ENCODE measurements at places on chromosomes 2 and 18.
A peak's percentile ranks its signal among the peaks of the same experiment; 100 is the strongest.

DNA sequence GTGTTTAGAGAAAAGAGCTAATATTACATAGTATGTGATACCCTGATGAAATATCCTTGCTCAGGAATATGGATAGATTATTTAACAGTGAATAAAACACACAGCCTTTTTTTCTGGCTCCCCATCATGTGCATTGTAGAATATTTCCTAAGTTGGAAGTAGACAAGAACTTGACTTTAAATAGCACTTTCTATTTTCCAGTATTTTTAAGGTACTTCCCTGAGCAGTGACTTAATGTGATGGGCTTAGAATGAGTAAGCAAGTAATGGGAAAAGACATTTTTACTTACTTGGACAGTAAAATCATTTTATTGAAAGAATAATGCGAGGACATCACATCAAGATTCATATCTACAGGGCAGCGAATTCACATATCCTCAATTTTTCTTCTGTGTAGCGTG is 176.7 kb upstream of the SLC8A1 start:
- no peak for DNase-seq

GRCh38 chr2:121282800-121283385 is 2.1 kb downstream of the TFCP2L1 start:
- DNase-seq, result no peak

- DNase-seq, result no peak
Observed at GRCh38 chr2:68907920-68908253, 36.7 kb upstream of the BMP10 start.

DNA sequence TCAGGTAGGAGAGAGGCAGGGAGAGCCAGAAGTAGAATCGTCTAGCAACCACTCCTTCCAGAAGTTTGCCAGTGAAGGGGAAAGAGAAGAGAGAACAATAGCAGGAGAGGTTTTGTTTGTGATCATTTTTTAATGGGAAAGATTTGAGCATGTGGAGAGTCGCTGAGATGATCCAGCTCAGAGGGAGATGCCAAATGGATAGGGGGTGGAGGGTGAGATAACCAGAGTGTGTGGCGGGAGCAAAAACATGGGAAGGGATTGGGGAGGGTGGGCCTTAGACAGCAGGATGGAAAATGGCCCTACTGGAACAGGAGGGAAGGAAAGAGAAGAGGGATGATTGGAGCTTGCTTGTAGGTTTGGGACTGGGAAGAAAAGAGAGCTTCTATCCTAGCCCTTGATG is 269.8 kb downstream of the GLI2 start:
- no peak for DNase-seq

- no peak for DNase-seq
Observed at GRCh38 chr2:57049273-57049672, 865.5 kb downstream of the CCDC85A start.

GRCh38 chr2:190425883-190426658 is 17.9 kb downstream of the MFSD6 start:
- DNase-seq, result no peak

DNA sequence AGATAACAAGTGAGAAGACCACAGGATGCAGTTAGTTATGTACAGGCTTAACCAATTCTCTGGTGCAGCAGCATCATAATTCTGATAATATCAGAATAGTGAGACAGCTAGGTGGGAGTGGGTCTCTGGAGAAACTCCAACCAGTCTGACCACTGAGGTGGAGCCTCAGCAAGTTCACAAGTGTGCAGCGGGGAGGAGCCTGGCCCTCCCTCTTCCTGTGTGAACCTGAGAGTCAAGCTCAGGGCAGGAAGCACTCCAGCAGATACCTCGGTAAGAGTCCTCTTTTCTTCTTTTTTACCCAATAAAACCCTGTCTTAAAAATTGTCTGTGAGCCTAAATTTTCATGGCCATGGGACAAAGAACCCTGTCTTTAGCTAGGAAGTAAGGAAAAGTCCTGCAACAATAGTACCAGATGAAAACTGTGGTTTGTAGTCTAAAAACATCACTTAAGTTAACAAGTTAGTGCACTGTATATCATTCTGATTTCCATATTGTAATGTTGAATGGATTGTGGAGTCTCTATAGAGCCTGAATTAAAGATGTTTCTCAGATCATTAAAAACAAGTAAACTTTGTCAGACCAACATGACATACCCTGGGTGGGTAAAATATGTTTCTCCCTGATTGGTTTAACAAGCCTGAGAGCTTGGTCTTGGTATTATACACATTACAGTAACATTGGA is 370.8 kb downstream of the TMEM182 start:
- no peak for DNase-seq

- DNase-seq, result no peak
Observed at GRCh38 chr2:182504903-182505302, 78.1 kb upstream of the PDE1A start.

DNA sequence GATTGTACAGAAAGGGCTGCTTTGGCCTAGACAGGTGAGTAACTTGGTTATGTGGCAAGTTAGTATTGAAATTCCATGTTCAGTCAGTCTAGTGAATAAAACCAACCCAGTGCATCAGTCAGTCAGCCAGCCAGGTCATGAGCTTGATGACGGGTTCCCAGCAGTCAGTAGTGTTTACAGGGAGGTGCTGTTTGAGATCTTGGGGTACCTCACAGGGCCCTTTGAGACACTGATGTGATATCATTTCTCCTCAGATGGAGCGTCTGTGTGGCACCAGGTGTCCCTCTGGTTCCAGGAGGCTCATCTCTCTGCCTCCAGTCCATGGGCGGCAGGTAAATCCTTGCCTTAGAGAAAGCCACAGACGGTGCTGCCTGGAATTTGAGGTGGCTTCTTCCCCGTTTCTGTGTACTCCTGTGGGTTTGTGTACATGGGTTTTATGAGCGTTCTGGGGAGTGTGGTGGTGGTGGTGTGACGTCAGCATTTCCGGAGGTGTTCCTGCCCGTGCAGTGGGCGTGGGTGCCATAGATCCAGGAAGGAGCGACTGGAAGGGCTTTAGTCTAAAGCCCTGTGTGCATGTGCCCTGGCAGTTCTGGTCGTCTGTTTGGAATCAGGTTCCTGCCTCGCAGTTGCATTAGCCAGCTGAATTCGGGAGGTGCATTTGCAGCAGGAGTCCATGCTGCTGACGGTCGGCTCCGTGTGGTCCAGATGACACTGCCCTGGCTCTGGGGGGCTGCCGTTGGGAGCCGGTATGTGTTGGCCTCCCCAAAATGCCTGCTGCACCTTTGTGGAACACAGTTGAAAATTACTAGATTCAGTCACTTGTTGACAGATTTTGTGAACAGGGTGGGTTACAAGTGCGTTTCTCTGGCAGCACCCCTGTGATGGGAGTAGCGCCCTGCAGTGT is 2.1 kb downstream of the CTDP1 start:
- DNase-seq, result peak; percentile 56

- DNase-seq, result no peak
Observed at GRCh38 chr2:154386186-154386585, 312.3 kb upstream of the KCNJ3 start.

GRCh38 chr2:137672989-137673552 is 291.2 kb upstream of the HNMT start:
- no peak for DNase-seq

- no peak for DNase-seq
Observed at GRCh38 chr18:62723666-62724281, 8.4 kb downstream of the PHLPP1 start.

GRCh38 chr18:76699923-76700322 is 122.4 kb upstream of the ZNF236 start:
- DNase-seq, result no peak

GRCh38 chr2:189879716-189880081 is 95.4 kb downstream of the PMS1 start:
- DNase-seq, result no peak

DNA sequence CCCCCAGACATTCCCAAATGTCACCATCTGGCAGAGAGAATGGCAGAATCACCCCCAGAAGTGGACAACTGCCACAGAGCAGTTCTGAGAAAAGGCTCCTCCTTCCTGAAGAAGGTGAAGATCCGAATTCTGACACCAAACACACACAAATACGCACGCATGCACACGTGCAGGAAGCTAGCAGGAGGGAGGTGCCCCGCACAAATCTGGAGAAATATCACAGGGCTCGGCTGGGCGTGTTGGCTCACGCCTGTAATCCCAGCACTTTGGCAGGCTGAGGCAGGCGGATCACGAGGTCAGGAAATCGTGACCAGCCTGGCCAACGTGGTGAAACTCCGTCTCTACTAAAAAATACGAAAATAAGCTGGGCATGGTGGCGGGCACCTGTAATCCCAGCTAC is 38.5 kb upstream of the ATG16L1 start:
- no peak for DNase-seq

- DNase-seq, result peak; percentile 90
Observed at GRCh38 chr18:379681-380330, 112.0 kb upstream of the THOC1 start.

Data from CD14-positive monocyte (primary cell).